ENCODE measurements at places on chromosomes 12 and 14.

DNA sequence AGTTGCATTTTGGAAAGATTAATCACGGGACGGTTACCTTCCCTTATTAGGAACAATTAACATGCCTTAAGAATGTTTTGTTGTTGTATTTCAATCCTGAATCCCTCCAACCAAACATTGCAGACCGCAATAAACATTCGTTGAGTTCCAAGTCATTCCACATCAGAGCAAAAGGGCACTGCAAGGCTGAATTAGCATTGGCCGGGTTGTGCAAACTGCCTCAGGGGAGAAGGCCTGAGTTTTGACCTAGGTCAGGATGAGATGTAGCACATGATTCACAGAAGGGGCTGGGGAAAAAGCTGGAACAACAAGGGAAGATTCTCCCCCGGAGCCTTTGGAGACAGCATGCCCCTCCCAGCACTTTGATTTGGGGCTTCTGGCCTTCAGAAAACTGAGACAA lies 82.1 kb upstream of the BDKRB2 start:
- no peak for DNase-seq

GRCh38 chr12:111584959-111585358 lies 14.2 kb downstream of the ATXN2 start:
- DNase-seq, result no peak

GRCh38 chr12:22458298-22458937 lies 85.9 kb downstream of the C2CD5 start:
- DNase-seq, result no peak

DNA sequence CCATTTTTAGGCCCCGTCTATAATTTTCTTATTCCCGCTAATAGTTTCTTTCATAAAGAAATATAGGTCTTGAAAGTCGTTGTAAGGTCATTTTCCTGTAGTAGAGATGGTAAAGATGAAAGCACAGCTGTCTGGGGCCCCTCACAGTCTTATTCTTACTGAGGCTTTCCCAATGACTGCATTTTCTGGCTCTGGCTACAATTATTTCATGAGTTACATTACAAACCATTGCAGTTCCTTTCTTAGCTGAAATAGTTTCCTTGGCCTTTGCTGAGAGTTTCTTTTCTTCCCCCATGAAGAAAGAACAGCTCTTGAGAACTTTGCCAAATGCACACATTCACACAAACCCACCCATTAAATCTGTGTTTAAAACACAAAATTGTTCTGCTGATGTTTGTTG lies 113.0 kb downstream of the DYRK2 start:
- no peak for DNase-seq

DNA sequence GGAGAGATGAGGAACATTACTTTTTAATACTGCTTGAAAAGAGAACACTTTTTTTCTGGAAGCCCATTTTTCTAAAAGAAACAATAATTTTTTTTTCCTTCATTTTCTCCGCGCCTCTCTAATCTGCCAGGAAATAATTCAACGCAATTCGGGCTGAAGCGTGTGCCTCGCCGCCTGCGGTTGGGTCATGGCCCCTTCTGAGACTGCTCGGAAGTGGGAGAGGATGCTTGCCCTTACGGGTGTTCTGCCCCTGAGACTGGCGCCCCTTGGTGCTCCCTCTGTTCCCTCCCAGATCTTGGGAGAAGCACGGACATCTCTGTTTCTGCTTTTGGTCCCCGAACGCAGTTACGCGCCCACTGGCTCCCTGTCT lies 332 bp upstream of the TBC1D30 start:
- no peak for DNase-seq

DNA sequence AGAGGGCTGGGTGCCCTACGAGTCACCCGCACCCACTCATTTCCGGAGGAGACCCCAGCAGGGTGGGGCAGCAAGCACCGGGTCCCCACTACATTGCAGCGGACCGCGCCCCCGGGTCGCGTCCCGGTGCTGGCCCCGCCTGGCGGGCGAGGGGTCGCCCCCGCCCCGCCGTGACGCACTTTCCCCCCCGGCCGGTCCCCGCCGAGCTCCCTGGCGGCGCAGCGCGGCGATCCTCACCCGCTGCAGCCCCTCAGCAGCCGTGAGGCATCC lies 106.1 kb downstream of the PRICKLE1 start:
- no peak for DNase-seq

DNA sequence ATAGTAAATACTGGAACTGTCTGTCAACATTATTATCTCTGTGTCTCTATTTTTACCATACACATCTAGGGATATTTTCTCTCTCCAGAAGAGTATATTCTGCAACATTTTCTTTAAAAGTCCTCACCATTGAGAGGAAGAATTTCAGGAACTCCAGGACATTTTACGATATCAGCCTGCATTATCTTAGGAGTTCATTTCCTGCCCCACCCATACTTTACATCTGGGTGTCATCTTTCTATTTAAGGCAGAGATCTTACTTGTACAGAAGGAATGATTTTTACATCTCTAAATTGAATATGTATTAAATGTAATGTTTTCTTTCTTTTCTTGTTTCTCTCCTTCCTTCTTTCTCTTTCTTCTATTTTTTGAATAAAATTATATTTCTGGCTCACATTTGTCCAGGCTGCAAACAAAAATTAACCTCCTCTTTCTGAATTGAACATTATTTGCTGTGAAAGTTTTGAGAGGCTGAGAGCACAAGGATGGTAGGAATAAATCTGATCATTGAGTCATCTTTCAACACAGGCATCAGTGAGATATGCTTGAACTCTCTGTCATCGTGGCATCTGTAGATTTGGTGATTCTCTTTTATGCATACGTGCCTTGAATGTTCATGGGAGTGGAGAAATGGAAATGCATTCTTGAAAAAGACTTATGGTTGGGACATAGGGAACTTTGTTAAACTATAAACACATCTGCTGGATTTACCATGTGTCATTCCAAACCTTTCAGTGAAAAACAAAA lies 753.6 kb downstream of the SLC16A7 start:
- DNase-seq, result no peak

DNA sequence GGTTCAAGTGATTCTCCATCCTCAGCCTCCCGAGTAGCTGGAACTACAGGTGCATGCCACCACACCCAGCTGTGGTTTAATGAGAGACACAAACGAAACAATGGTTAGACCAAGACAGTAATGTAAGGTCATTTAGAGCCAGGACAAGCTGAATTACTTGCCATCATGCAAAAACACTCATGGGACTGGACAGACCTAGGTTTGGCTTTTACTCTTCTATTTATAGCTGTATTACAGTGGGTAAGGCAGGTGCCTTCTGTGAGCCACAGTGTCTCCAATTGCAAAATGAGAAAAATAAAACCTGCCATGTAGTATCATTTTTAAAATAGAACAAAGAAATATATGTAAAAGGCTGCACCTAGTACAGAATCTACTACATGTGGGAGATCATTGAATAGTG lies 513.2 kb downstream of the NELL2 start:
- no peak for DNase-seq

DNA sequence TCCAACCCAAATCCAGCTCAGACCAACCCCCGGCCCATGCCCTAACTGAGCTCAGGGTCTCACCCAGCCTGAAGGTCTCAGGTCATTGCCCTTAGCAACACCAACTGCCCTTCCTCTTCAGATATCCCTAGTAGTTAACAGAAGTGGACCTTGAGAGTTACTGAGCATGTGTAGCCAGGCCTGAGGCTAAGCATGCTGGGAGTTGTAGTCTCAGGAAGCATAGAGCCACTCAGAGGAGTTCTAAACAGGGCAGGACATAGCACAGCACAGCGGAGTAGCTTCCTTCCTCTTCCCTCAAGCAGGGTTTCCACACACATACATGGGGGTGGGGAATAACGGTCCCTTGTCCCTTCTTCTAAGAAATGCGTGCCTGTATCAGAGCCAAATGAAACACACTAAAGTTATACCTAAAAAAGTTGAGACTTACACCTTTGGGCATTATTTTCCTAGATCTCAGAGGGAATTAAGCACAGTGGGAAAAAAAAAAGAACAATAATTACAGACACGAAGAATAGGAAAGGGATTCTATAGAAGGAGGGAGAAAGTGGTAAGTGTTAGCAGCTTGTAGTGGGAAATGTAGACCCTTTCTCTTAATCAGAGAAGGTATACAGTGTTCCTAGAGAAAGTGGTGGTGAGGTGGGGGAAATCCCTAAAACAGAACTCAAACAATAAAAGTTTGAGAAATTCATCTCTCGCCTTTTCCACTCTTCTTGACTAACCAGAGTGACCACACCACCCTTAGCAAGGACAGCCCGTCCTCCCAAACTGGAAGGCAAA lies 4.4 kb downstream of the KMT2D start:
- peak; percentile 23 for DNase-seq

DNA sequence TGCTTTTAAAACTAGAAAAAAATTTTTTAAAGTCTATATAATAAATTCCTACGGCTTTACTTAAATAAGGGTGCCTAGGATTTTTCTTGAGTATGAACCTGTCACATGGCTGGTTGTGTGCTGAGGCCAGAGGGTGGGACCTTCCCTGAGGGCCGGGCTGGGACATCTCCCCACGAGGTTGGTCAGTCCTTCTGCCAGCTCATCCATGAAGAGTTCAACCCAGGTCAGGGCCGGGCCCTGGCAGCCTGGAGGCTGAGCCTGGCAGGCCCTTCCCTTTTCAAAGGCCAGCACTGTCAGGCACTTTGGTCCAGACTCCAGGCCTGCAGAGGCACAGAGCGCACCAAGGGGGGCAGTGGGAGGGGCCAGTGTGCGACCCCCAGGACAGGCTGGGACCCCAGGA lies 31.7 kb downstream of the TNFAIP2 start:
- DNase-seq, result no peak

DNA sequence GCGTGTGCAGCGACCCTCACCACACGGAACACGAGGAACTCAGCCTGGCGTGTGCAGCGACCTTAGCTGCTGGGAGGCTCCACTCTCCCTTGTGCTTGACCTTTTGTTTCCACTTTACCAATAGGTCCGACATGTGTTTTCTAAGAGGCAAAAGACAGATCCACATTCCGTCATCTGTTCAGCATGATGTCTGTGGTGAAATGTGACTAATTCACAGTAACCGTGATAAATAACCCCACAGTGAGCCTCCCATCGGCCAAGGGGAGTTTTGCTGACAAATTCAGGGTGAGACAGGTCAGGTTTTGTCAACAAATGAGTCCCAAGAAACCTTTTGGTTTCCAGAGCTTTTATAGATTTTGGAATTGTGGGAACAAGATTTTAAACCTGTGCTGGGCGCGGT lies 55.9 kb downstream of the MOK start:
- no peak for DNase-seq

- no peak for DNase-seq
Measured at GRCh38 chr14:105272623-105273022, 24.3 kb downstream of the BTBD6 start.

DNA sequence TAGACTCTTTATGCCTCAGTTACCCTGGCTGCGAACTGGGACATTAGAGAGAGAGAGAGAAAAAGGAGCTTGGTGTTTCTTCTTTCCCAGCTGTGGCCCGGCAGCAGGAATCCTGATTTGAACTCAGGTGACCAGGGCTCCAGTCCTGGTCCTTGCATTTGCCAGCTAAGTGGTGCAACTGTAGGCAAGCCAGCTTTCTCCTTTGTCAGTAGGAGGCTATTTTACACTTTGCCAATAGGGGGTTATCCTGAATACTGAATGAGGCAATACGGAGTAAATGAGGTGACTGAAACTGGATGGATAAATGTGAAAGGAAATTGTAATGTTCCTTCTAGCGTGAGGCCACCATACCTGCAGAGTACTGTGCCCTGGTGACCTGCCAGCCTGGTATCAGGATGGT lies 27.8 kb downstream of the KCNA5 start:
- DNase-seq, result no peak

GRCh38 chr12:57477710-57478681 lies 1.7 kb downstream of the ARHGAP9 start:
- DNase-seq, result no peak

- no peak for DNase-seq
Measured at GRCh38 chr12:75315518-75315917, 14.6 kb downstream of the CAPS2 start.

DNA sequence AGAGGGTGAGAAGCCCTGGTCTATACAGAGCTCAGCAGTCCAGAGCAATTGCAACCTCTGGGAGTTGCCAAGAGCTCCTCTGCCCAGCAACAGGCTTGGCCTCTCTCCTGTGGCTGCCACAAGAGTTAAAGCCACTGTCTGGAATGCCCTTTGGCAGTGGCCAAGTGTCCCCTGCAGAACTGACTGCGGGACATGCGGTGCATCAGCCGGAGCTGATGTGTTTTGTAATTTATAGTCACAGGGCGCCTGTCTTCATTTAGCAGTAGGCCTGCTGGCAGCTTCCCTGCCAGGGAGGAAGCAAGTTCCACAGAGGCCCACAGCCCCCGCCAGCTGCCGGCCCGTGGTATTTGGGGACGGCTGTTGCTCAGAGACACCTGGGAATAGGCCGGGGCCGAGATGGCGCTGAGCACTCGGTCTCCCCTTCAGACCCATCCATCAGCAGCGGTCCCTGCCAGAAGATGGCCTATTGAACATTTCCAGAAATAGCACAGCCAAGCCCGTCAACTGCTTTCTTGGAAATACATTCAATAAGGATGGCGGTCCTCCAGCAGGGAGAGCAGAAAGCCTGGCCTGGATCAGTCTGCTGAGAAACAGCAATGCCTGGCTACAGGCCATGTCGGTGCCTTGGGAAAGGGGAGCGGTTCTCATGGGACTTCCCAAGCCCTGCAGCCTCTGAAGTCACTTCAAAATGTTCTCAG lies 217.4 kb downstream of the CRADD start:
- DNase-seq, result no peak

GRCh38 chr14:76919431-76920330 lies 93.5 kb downstream of the LRRC74A start:
- no peak for DNase-seq

DNA sequence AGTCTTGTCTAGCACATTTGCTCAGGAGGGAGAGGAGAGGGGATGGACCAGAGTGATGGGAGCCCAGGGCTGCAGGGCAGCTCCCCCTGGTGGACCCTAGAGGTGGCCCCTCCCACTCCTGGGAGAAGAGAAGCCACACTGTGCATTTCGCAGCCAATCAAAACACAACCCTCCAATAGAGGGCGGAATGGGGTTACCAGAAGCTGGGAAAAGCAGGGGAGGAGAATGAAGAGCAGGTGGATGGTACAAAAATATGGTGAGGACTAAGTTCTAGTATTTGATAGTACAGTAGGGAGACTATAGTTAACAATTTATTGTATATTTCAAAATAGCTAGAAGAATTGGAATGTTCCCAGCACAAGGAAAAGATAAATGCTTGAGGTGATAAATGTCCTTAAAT lies 23.6 kb downstream of the VASH1 start:
- no peak for DNase-seq

- no peak for DNase-seq
Measured at GRCh38 chr12:5817246-5817645, 127.8 kb downstream of the ANO2 start.

GRCh38 chr12:3931206-3931605 lies 58.0 kb upstream of the PARP11 start:
- DNase-seq, result no peak

- DNase-seq, result no peak
Measured at GRCh38 chr12:51056242-51056641, 8.1 kb downstream of the LETMD1 start.

DNA sequence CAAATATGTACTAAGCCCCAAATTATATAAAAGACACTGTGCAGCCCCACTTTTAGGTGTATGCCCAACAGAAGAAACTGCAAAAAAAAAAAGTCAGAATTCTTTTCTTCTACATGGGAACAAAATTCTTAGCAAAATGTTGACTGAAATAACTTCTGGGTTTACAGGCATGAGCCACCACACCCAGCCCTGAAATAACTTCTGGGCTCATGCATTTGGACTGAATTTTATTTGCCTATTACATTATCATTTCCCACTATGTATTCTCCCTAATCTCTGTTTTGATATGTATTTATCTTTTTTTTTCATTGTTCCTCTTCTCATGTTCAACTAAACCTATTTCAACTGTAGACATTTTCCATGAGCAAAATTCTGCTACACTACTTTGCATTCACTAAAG lies 169.2 kb downstream of the GRIN2B start:
- DNase-seq, result no peak

Measured in esophagus squamous epithelium (tissue), 5 donors.